ENCODE measurements at places on chromosomes 3 and 15.
A peak's percentile ranks its signal among the peaks of the same experiment; 100 is the strongest.

GRCh38 chr15:38683382-38684242, 119.0 kb upstream of the RASGRP1 start:
- peak; percentile 49 for DNase-seq

DNA sequence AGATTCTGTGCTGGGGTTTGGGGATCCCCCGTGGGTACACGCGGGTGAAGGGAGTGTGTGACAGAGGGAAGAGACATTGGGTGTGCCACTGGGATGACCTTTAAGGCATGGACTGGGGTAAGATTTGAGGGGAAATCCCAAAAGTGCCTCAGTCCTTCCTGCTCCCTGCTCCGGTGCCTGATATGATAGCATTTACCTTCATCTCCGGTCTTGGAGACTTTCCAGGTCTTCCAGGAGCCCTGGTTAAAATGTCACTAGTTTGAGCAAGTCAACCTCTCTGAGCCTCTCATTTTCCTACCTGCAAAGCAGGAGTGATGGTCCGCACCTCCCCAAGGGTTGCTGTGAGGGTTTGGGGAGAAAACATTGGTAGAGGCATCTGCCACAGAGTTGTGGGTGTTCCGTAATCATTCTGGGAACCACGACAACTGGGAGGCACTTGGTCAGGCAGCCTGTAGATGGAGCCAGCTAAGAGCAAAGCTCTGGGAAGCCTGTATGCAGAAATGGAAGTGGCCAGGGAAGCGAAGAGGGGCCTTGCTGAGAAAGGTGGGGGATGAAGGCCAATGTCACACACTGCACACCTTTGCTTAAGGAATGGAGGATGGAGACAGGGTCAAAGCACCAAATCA, 33.9 kb upstream of the KIF23 start:
- peak; percentile 46 for DNase-seq

GRCh38 chr15:47570881-47571640, 146.2 kb upstream of the SEMA6D start:
- no peak for DNase-seq

GRCh38 chr3:52108302-52109232, 45.7 kb downstream of the POC1A start:
- DNase-seq = no peak

DNA sequence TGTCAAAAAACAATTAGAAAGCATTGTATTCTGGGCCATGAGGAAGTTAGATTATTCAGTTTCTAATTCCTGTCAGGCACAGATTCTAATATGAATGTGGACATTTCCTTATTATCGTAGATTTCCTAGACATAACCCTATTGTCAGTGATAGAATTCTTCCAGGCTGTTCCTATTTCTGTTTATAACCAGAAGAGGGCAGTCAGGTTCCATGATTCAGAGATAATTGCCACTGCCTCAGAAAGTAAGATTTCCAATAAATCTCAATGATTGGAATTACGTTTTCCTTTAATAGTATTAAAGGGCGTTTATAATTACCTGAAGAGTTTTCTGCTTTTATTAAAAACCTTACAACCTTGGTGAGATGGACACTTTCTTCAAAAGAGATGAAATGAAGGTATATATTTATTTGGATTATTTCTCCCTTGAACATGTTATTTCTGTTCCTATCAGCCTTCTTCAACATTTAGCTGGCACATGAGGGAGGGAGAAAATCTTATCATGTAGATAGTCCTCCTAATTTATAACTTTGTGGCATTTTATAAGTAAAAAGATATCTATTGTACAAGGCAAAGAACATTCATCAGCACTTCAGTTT, 439.2 kb downstream of the MCTP2 start:
- DNase-seq = peak; percentile 39

GRCh38 chr3:127171721-127172120, 21.2 kb upstream of the PRR23E start:
- no peak for DNase-seq

- DNase-seq = no peak
Measured at GRCh38 chr3:134803051-134803505, 8.0 kb downstream of the EPHB1 start.

DNA sequence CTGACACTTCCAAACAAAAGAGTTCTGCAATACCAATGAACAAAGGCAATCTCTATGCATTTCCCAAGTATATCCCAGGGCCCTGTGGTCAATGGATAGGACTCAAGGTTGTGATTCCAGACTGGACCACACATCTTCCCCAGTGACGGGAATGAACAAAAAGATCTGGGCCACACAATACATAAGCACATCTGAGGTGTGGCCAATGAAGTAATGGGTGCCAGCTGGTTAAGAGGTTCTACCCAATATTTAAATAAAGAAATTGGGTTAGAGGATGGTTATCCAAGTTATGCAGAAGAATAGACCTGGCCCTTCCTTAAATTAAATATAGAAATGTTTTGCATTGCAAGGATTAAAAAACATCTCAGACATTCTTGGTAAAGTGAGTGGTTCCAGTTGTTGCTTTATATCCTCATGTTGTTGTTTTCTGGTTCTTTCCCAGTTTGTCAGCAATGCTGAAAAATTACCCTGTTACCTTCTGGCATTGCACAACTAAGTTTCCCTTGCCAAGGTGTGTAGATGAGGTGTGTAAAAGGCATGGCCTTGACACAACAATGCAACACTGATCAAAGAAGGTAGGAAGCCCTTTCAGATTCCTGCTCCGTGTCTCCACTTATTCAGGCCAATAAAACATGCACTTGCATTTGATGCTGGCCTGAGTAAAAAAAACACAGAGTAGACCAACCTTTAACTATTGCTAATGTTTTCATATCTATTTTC, 86.5 kb downstream of the PRICKLE2 start:
- no peak for DNase-seq

DNA sequence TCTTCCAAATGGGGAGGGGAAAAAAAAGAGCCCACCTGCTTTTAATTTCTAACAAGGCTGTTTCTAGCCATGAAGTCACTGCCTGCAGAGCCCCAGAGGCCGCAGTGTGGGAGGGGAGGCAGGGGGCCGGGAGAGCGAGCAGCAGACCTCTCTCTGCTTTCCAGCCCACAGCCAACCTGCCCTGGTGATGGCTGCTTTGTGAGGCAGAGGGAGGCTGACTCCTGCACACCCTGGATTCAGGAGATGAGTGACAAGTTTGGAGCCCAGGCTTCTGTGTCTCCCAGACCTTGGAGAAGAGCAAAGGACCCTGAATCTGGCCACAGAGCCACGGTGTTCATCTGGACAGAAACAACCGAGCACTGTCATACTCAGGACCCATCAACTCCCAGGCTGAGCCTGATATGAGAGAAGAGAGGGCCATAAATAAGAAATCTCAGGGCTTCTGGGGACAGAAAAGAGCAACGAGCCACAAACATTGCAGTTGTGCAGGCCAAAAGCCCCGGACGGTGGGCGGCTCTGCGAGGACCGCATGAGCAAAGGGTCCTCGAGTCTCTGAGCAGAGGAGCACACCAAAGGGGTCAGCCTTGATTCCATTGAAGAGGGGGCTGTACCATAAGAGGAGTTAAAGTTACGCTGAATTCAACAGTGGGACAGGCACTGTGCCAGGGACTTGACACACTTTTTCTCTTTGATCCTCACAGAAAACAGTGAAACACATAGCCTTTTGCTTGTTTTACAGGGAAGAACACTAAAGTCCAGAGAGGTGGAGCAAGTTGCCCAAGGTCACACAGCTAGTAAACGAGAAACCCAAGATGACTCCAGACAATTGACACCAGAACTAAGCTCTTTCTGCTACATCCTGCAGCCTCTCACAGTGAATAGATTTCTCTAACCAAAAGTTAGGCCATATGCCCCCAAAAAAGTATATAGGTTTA, 97.2 kb downstream of the SEMA5B start:
- DNase-seq = no peak

GRCh38 chr3:185630182-185630622, 44.1 kb downstream of the SENP2 start:
- peak; percentile 54 for DNase-seq

DNA sequence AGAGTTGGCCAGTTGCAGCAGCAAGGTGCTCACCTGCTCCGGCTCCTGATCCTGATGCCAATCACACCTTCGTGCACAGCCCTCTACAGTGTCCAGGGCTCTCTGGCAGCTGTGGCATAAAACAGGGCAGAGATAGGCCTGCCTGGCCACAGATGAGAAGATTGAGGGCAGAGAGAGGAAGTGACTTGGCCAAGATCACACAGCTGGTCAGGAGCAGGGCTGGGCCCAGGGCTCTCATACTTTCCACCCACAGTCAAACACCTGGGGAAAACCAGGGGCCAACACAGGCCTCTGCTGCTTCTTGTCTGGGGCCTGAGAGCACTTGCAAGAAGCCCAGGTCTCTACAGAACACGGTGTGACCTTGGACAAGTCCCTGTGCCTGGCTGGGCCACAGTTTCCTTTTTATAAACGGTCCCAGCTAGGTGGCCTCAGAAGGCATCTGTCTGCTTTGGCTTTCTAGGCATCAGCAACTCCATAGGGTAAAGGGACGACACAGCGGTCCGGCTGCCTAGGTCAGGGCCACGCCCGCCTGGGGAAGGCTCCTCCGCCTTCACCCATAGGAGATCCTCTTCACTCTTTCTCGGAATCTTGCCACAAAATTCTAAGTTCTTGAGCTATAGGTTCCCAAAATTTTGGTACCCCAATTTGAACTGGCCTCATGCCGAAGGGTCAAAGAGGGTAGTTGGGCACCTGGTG, 3.1 kb downstream of the ATP2B2 start:
- DNase-seq = no peak

GRCh38 chr3:72782521-72782920, 65.7 kb downstream of the SHQ1 start:
- DNase-seq = no peak

DNA sequence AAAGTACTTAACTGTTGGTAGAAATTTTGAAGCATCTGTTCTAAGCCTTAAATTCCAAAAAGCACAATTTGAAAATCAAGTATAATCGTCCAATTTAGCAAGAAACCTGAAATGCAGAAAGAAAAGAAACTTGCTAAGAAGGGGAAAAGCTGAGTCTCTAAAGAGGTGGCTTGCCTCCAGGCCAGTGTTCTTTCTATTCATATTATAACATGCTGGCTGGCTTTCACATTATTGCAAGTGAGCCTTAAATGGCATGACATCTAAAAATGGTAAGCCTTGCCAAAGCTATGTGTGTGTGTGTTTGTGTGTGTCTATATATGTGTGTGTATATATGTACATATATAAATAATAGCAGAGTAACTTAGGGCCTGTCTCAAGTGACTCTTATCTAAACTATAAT, 89.5 kb downstream of the FGF12 start:
- DNase-seq = no peak

- peak; percentile 52 for DNase-seq
Measured at GRCh38 chr3:119604878-119605277, 7.2 kb downstream of the PLA1A start.

DNA sequence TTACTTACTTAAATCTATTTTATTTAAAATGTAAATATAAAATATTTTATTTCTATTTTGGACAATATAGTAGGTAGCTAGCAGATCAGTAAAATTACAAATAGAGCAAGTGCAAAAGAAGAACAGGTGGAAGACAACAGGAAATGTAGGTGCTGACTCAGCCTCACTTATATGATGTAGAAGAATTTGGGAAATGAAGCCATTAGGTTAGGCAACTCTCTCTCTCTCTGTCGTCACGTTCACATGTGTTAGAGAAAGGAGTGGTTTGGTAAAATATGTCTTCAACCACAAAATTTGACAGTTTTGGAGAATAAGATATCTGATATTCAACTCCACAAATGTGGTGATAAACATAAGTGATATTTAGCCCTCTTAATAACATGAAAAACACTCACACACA, 532.5 kb upstream of the KCNMB2 start:
- DNase-seq = peak; percentile 68

DNA sequence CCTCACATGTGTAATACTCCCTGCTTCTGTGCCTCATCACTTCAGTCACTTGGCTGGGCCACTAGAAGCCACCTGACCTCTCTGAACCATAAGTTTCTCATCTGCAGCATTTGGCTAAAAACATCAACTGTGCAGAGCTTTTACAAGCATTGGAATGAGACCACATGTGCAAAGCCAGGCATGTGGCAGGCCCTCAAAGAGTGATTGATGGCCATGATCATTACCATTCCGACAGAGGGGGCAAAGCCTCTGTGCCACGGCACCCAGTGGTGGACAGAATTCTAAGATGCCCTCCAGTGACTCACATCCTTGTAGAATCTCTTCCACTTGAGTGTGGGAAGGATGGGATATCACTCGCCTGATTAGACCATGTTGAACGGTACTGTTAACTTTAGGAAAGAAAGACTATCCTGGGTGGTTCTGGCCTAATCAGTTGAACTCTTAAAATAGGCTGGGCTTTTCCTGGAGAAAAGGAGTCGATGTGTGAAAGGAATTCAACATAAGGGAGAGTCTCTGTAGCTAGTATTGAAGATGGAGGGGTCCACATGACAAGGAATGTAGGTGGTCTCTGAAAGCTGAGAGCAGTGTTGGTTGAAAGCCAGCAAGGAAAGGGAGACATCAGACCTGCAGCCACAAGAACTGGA, 13.5 kb downstream of the CDCP1 start:
- DNase-seq = no peak

- peak; percentile 29 for DNase-seq
Measured at GRCh38 chr3:51340989-51341636, 44.0 kb upstream of the MANF start.

- DNase-seq = no peak
Measured at GRCh38 chr15:48888191-48888590, 10.3 kb downstream of the EID1 start.

DNA sequence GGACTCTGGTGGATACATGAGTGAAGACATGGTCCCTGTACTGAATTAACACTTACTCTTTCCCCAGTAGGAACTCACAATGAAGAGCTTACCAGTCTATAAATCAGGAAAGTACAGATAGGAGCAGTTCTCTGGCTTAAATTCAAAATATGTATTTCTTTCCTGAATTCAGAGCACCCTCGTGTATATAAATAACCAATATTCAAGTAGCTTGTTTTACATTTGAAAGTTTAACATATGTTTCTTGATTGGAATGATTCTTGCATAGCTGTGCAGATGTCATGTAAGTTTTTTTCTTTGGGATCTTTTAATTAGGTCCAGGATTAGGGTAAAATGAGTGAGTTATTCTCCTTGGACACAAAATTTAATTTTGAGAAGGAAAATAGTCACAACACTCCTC, 14.8 kb upstream of the TMPRSS7 start:
- DNase-seq = no peak

DNA sequence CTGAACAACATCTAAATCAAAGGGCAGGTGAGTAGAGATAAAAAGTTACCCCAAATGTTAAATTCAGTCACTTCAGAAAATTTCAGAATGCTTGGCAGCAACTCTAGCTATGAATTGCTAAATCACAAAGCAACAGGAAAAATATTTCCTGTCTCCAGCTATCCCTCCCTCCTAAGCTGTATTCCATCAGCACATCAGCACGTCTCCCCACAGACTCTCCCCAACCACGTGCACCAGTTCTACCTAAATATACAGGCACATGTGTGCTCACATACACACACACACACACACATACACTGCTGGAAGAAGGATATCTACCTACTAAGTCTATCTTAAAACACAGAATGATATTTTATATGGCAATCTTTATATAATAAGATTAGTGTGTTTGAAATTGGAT, 177.1 kb upstream of the ARHGEF26 start:
- DNase-seq = no peak
